Right cardiac atrium (tissue), 5 donors: ENCODE measurements at places on chromosomes 5 and 9. TPM values are rescaled to one million over a fixed set of nuclear protein-coding genes. Genes with fewer than 3 reads are reported as not detected.

GRCh38 chr9:121288673-121289025 lies 20.7 kb downstream of the GSN start:
- no peak for DNase-seq

GRCh38 chr9:135145312-135145711 lies 57.8 kb downstream of the OLFM1 start:
- DNase-seq: no peak

DNA sequence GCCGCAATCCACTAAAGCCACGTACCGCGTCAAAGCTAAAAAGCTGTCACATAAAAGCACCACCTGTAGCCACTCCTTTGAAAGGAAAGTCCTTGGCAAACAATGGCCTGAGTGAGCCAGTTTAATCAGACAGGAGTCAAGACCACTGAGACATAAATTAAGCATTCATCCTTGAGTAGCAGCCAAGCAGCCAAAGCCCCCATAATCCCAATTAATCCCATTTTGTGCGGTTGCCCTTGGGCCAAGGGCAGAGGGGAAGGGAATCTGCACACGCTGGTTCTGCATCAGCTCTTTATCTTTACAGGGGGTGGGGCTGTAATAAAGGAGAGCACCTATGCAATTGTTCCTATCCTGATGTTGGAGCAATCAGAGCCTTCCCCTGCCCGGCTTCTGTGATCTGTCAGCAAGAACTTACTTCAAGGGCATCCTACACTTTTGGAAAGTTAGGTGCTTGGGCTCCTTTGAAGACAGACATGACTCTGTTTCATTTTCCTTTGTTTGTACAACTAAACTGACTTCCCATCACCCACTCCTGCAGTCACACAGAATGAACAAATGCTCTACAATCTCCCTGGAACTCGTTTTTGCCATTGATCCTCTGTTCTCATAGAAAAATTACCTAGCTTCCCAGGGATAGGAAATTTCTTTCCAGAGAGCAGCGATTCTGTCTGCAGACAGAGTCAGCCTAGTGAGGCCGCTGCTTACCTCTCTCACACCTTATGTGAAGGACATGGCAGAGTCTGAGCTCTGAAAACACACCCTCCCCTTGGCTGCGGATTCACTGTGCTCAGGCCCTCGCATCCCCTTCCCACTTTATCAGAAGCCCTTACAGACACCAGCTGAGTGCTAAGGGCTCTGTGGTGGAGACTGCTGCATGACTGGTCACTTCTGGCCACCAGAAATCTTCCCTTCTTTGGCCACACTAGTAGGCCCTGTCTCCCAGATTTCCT lies 116.2 kb upstream of the TBCA start:
- no peak for DNase-seq

DNA sequence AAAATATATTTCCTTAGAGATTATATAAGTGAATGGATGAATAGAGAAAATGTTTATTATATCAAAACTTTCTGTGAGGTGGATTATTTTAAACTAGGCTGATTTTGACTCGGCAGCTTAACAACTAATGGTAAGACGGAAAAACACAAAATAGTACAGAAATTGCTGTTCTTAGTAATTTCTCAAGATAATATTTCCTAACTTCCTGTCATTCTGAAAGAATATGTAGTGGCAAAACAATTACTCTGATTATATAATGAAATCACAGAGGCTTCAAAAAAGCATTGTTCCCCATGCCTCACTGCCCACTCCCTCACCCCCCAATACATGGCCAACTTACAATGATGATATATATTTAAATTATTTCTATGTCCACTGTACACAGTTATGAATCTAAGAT lies 85.4 kb downstream of the YTHDC2 start:
- no peak for DNase-seq

DNA sequence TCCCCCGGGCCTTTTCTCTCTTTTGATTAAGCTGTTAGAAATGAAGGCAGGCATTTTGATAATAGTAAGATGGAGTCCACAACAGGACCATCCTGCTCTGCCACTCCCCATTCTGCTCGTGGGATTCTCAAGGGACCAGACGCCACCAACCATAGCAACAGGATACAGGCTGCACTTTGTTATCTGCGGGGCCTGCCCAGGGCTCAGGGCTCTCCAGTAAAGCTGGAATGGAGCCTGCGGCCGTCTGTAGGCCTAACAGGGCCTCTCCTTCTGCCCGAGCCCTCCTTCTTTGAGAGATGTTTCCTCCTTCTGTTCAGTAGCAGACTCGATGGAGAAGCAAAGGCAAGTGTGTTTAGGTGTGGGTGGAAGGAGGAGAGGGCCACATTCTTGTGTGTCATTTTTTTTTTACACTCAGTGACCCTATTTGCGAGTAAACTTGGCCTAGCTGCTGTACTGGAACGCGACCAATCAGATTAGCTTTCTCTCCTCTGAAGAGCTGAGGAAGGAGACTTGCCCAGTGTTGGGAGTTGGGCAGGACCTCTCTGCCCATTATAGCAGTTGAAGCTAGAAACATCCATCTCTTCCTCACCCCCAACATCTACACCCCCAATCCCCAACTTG lies 8.9 kb upstream of the EPB41L4B start:
- peak; percentile 85 for DNase-seq

GRCh38 chr5:98292496-98292895 lies 481.0 kb upstream of the RGMB start:
- no peak for DNase-seq

- peak; percentile 39 for DNase-seq
Observed at GRCh38 chr9:114031948-114032840, 45.9 kb downstream of the AMBP start.

IFNA21 gene
- total RNA-seq: not detected

GLRA1 gene
- total RNA-seq: not detected

C1QTNF2 gene
- 2.0 TPM for total RNA-seq

SEC24A gene
- total RNA-seq: 17.5 TPM

SLC36A3 gene
- total RNA-seq: not detected
